ENCODE measurements at places on chromosomes 11 and 22.

DNA sequence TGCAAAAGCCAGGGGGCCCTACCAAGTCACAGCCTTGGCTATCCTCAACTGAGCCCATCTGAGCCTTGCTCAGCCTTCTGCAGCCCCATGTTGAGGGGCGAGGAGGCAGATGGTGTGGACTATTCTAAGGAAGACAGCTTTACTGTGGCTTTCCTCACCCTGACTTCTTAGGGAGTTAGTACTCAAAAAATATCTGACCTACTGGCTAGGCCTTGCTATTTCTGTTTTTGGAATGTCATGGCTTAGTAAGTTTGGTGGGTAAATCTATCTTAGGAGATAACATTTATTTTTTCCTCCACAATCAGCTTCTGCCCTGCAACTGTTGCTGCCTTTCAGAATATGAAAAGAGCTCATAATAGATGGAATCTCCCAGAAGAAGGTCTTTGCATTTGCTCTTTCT lies 80.9 kb downstream of the LDLRAD3 start:
- no peak for DNase-seq

- DNase-seq = no peak
Measured at GRCh38 chr11:64235437-64236161, 1.2 kb downstream of the VEGFB start.

GRCh38 chr22:44187652-44188230 lies 7.0 kb downstream of the PARVG start:
- no peak for DNase-seq

DNA sequence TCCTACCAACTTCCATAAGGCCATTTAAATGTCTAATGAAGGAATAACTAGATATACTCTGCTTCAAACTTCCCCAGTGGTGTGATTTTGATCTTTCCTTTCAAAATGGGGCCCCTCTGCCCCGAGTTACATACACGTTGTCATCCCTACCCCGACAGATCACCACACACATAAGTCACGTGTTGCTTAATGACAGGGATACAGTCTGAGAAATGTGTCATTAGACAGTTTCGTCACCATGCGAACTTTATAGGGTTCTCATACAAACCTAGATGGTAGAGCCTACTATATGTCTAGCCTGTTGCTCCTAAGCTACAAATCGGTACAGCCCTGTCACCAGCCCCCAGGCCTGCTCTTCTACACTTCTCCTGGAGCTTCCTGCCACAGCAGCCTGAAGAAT lies 49.8 kb upstream of the SCUBE2 start:
- DNase-seq = no peak
